Hematopoietic multipotent progenitor cell treated with erythropoietin and hydrocortisone succinate and interleukin-3 and kit ligand, for 6 days (in vitro differentiated cells): ENCODE measurements at places on chromosomes 16 and 17.

DNA sequence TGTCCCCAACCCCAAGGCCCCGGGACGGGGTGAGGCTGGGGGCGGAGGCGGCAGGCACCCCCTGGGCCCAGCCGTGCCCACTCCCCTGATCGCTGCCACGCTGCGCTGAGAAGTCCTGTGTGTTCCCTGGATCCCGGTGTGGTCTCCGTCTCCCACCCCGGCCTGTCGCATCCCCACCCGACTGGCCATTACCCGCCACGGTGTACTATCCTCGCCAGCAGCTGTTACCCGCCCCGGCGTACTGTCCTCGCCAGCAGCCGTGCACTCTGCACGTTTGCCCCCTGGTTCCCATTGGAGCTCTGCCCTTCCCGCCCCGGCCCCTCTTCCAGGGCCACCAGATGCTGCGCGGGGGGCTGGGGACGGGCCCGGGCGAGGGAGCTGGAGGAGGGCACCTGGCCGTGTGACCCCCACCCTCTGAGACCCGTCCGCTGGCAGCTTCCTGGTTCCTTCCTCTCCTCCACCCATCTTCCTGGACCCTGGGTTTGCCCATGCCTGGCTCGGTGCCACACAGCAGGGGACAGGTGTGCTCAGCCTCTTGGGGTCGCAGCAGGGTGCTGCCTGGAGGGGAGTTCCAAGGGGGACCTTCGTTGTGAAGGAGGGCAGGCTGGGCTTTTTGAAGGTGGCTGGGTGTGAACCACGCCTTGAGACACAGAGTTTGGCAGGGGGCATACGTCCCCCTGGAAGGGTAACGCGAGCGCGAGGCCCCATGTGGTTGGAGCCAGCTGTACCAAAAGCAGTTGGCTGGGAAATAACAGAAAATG is 19.7 kb downstream of the BAHCC1 start:
- DNase-seq = no peak

GRCh38 chr17:15648386-15648785 is 28.9 kb upstream of the FBXW10B start:
- DNase-seq = peak; percentile 33

DNA sequence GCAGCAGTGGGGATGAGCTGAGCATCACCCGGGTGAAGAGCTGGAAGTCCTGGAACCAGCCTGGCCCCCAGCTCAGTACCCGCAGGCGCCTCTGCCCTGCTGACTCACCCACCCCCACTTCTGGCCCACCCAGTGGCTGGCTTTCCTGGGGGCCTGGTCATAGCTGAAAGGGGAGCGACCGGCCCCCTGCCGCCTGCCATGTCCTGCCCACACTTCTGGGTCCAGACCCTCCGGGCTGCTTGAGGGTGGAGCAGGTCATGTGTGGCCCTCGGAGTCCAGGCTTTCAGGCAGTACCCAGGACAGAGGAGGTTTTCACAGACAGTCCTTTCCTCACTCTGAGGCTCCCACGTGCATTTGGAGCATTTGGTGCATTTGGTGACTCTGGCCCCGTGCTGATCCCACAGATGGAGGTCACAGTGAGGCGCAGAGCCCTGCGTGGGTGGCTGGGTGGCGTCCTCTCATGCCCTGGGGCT is 7.1 kb upstream of the PIEZO1 start:
- DNase-seq = peak; percentile 74

DNA sequence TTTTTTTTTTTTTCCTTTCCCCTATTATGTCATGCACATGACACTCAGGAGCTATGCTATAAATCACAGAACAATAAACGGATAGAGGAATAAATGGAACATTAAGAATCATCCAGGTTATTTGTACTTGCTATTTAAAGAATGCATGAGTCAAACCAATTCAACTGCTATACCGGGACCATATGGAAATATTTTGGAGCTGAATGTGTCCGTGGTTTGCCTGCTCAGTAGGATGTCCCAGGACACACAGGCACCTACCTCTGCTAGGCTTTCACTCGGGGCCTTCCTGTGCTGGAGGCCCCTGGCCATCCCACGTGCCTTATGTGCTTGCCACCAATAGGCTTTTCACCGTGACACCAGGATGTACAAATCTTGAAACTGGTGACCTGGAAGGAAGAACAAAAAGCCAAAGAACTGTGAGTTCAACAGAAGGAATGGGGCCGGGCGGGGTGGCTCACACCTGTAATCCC is 15.3 kb upstream of the SEC14L1 start:
- DNase-seq = no peak

- DNase-seq = peak; percentile 19
Measured at GRCh38 chr16:71883168-71883848, 674 bp downstream of the ZNF821 start.

GRCh38 chr16:89378947-89379771 is 111.2 kb downstream of the ANKRD11 start:
- no peak for DNase-seq

- DNase-seq = no peak
Measured at GRCh38 chr16:4501071-4501478, 24.9 kb downstream of the HMOX2 start.

DNA sequence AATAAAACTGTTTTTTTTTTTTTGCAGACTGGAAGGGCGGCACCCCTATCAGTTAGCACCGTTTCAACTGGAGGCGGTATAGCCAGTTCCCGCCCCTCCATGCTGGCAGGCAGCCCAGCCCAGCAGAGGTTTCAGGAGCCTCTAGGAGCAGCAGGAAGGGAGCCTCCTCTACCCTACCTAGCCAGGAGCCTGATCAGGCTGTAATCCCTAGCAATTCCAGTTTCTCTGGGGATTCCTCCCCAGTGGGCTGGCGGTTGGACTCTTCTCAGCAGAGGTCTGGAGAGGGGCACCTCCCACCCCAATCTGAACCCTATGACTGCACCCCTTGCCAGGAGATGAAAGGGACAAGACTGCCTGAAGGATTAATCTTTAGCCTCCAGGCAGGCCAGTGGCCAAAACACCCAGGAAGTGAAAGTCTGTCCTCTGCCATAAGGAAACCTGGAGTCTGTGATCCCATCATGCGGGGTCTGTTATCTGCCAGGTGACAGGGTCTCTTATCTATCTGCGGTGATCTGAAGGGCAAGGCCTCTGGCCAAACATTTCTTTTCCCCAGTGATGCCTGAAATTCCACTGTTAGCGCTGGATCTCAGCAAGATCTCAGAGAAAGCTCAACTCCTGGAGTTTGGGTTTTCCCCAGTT is 4.9 kb upstream of the CDH1 start:
- DNase-seq = peak; percentile 93

GRCh38 chr17:60645918-60646523 is 31.6 kb upstream of the BCAS3 start:
- no peak for DNase-seq

- DNase-seq = peak; percentile 51
Measured at GRCh38 chr17:2707721-2708584, 3.6 kb downstream of the CLUH start.

- no peak for DNase-seq
Measured at GRCh38 chr17:38439436-38439835, 11.2 kb downstream of the ARHGAP23 start.

DNA sequence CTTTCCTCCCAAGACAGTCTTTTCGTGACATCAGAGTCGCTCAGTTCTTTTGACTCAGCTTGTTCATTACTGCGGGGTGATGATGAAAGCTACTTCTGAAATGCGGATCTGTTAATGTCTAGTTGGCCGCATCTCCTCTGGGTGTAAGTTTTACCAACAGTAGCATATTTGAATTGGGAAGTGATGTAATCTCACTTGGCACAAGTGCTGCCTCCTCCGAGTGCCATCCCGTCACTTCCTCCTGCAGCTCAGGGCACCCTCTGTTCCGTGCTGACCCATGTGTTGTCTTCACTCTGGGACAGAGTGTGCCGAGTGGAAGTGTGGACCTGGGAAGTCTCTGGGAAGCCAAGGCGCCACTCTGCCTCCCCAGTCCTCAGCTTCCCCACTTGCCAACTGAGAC is 8.9 kb downstream of the ADAD2 start:
- peak; percentile 7 for DNase-seq

DNA sequence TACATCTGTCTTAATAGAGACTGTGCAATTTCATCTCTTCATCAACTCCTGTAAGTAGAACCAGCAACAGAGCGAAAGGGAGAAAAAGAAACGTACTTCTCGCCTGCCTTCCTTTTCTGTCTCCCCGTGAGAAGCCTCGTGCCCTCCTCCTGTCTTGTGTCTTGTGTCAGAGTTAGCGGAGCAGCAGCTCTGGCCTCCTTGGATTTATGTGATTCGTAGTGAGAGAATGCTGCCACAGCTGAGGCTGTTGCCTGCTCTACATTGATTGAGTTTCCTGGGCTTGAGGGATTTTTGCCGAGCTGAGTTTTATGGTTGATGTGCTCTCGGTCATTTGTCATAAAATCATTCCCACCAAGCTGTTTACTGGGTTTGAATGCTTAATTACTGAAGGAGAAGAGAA is 579.1 kb upstream of the RBFOX1 start:
- no peak for DNase-seq

DNA sequence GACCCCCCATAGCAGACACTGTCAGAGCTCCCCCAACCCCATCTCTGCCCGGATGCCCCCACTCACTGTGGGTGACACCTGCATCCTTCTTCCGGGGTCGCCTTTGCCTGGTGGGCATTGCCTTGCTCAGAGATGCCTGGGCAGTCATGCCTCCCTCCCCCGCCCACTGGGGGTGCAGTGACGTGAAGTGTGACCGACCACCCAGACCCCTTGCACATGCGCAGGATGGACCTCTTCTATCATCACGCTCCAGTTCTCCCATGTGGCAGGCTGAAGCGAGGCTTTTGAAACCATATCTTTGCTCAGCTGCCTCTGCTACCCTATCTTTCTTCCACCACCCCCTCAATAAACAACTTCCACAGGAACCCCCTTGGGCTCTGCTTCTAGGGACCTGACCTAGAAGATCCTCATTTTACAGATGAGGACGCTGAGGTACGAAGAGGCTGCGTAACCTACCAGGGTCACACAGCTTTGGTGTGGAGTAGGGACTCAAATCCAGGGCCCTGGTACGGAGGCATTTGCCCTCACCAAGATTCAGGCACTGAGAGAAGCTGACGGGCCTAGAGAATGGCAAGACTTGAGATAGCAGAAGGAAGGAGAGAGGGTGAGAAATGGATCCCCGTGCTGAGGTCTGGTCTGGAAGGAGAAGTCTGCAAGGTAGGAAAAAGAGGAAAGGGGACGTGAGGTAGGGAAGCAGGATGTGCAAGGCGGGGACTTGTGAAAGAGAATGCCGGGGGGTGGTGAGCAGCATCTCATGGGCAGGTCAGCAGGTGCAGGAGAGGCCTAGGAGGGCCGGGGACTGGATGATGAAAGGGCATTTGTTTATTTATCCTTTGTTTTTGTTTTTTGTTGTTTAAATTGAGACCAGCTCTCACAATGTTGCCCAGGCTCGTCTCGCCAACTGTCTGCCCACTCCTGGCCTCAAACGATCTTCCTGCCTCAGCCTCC is 14.4 kb downstream of the NLRC5 start:
- DNase-seq = peak; percentile 31

DNA sequence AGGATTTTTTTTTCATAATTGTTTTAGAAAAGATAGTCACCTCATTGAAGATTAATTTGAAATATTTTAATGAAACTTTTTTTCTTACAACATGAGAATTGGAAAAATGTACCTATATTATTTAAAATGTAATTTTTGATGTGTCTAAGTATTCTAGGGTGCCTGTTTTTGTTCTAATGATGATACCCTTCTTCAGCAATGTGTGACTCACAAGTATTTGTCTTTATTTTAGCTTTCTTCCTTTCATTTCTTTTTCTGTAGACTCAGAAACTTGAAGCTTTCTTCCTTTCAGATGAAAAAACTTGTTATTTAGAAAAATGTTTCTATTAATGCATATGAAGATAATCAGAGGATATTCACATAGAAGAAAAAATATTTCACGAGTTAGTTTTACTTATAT is 231.8 kb downstream of the BCAS3 start:
- no peak for DNase-seq

DNA sequence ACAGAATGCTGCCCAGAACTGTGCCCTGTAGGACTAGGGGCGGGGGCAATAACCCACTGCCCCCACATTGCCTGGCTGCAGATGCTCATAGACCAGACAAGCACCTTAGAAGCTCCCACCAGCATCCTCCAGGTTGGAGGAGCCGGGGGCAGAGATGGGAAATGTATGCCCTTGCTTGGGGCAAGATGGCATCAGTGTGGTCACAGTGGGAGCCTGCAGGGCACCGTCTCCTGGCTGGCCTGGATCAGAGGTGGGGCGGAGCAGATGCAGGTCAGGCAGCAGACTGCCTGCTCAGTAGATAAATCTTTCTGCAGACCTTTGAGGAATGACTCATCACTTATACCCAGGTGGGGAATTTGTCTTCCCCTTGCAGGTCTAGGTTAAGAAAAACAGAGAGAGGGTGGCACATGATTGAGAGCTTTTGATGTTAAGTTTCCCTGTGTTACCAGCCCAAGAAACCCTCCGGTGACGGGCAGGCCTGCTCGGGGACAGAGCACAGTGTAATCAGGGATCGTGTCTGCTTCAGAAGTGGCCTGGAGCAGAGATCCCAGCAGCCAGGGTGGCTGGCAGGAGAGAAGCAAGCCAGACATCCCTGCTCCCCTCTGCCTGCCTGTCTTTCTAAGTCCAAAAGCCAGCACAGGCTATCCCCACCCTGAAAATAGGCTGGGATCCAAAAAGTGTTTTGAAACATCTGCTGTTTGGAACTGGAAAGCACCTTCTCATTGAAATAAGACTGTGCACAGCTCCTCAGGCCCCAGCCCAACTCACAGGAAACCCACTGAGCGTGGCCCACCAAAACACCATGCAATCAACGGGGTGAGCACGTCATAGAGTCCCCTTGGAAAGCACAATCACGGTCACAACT is 50.7 kb upstream of the RPL38 start:
- DNase-seq = no peak

DNA sequence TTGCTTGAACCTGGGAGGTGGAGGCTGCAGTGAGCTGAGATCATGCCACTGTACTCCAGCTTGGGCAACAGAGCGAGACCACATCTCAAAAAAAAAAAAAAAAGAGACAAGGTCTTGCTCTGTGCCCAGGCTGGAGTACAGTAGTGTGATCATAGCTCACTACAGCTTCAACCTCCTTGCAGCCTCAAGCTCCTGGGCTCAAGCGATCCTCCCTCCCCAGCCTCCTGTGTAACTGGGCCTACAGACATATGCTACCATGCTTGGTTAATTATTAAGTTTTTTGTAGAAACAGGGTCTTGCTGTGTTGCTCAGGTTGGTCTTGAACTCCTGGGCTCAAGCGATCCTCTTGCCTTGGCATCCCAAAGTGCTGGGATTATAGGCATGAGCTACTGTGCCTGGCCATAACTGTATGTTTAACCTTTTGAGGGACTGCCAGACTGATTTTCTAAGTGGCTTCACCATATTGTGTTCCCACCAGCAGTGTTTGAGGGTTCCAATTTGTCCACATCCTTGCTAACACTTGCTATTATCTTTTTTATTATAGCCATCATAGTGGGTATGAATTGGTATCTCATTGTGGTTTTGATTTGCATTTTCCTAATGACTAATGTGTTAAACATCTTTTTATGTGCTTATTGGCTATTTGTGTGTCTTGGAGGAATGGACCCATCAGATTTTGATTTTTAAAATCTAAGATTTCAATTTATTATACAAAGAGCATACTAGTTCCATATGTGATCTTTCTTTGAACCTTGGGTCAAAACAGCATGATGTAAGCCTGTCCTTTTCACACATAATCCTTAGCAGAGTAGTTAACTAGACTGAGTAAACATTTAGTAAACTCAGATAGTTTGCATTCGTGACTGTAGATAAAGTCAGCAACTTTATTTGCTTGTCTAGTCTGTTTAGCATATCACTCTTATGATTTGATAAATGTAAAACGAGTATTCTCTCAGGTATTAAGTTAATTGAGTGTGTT is 38.1 kb upstream of the KPNB1 start:
- no peak for DNase-seq
